ENCODE measurements at places on chromosomes 7 and 10.

- DNase-seq, result no peak
Measured at GRCh38 chr7:50953303-50953702, 170.6 kb upstream of the GRB10 start.

DNA sequence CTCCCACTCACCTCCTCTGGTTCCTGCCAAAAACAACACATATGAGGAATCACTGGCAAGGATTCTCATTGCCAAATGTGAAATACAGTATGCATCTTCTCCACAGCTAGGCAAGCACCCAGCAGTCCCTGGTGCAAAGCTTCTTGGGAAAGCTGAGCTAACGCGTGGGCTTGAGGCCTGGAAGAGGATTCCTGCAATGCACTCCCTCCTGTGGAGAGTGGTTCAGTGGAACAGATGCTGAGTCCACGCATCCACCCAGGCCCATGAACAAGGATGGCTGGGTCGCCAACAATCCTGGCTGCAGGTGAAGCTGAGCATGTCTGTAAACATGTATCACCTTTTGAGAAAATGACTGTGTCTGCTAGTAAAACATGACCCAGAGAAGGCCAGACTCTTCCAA, 113.2 kb upstream of the CHST15 start:
- DNase-seq, result no peak

GRCh38 chr7:8699875-8700624, 266.6 kb downstream of the NXPH1 start:
- no peak for DNase-seq

DNA sequence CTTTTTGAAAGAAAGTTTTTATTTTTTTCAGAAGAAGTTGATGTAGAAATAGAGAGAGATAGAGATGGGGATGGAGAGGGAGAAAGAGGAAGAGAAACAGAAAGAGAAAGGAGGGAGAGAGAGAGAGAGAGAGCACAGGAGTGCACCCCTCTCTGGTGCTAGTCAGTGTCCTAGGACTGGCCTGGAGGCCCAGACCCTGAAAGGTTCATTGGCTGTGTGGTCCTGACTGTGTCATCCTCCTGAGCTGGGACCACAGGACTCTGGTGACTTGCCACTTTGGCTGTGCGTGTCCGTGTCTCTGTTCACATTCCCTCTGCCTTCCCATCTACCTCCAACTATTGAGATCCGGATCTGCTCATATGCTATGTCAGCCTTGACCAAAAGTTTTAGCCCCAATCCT, 62.1 kb upstream of the SHH start:
- DNase-seq, result no peak

DNA sequence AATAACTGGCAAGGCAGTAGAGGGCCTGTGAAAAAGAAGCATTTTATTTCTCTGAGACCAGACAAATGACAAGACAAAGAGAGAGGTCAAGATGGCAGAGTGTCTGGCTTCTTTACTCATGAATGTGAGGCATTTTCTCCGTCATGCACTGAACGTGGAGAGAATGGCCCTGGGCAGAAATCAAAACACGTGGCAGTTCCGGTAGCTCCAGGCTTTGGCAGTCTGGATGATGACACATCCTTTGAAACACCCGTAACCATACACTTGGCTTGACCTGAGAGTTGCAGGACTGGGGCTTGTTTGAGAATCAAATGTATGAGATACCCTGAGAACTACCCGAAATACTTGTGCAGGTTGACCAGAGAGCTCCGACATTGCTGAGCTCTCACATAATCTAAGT, 537.6 kb downstream of the ACTR3B start:
- no peak for DNase-seq

- no peak for DNase-seq
Measured at GRCh38 chr10:695396-695795, 5.9 kb upstream of the DIP2C start.

DNA sequence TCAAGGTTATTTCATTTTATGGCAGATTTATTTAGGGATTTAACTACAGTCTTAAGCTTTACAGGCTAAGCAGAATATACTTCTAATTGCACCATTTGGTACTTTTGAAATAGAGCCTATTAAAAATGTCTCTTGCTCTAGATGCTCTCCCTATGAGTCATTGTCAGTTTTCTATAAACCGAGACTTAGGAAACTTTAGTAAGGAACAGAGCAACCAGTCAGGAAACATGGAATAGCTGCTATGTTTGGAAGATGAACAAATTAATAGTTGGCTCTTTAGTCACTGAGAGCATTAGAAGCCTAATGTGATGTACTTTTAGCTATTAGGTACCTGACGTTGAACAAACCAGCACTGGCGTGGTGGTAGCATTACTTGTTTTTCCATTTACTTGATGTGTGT, 35.3 kb downstream of the INPP5F start:
- DNase-seq, result no peak

- no peak for DNase-seq
Measured at GRCh38 chr7:121604627-121605316, 208.7 kb upstream of the FAM3C start.

DNA sequence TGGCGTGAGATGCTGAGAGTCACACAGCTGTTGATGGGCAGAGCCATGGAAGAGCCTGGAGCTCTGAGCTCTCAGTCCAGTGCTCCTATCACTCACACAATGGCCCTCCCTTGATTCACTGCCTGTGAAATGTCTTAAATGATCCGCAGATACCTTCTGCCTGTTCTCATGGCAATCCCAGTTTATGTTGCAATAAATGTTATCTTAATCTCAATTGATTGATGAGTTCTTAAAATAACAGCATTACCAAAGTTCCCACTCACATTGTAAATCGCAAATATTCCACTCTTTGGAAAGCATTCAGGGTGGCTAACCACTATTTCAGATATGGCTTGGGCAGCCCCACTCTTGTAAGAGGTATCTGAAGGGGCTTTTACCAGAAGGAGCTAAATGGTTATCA, 865.5 kb downstream of the LRMDA start:
- DNase-seq, result no peak

GRCh38 chr7:90402785-90403173, 482 bp upstream of the CLDN12 start:
- DNase-seq, result no peak

DNA sequence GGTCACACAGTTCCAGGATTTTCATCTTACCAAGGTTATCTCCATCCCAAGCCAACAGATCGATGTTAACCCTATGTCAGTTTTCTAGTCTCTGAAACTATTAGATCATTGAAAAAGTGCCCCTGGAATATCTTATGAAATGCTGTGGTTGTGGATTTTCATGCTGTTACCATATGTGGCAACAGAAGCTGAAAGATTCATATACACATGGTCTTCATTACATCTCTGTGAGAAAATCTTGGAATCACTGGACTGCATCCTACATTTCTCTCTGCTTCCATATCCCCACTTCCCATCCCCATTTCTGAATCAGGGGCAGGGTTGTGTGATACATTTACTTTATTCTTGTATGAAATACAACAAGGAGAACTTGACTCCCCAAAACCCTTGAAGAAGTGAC, 146.1 kb downstream of the SLC16A9 start:
- no peak for DNase-seq

DNA sequence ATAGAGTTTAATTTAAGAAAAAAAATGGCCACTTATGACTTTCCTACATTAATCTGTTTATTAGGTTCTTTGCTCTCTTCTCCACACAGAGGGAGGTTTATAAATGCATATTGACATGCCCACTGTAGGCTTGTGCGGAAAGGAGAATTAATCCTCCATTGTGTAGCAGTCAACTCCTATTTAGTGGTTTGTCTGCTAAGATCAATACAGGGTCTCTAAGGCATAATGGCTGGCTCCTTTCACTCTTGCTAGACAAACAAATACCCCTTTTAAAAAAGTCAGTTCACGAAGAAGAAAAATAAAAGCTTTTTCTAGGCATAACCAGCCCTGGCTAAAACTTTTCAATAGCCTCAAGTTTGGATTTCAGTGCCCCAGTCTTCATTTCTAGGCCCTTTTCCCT, 141.6 kb downstream of the TSPAN12 start:
- DNase-seq, result no peak

- DNase-seq, result no peak
Measured at GRCh38 chr7:37441386-37441760, 7.3 kb downstream of the ELMO1 start.

DNA sequence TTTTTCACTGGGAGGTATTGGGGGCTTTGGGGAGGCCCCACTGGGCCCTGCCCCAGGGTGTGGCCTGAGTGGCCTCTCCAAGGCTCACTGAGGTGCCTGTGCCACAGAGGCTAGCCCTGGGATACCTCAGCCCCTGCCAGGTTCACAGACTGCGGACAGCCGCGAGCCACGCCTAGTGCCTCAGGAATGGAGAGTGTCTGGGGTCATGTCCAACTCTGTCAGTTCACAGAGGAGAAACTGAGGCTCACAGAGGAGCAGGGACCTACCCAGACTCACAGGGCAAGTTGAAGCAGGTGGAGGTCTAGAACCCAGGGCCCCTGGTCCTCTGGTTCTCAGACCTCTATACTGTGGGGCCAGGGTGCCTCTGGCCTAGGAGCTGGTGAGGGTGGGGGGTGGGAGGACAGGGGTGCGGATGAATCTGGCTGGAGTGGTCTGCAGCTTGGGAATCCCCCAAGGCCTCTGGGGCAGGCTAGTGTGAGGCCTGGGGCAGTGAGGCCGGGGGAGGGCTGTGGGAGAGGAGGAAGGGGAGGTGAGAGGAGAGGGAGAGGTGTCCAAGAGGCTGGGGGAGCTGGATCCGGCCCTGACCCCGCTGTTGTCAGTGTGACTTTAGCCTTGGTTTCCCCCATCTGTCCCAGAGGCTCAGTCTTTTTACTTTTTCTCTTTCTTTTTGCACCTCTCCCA, 20.0 kb downstream of the NEURL1 start:
- no peak for DNase-seq

DNA sequence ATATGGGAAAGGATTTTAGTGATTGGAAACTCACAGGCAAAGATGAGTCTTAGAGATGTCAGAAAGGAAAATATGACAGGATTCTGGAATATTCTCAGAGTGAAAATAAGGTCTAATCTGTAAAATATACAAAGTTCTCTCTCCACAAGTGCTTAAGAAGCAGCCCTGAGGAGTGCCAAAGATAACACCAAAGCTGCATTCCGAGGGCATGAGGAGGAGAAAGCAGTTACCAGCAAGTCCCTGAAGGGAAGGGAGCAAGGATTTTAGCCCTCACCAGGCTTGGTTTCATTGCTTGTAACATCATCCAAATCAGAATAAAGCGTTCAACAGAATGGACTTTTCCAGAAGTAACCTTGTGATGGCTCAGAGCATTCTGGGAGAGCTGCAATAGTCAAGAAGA, 31.4 kb upstream of the DLX6 start:
- DNase-seq, result no peak

- no peak for DNase-seq
Measured at GRCh38 chr10:119465085-119465484, 77.4 kb downstream of the RGS10 start.

DNA sequence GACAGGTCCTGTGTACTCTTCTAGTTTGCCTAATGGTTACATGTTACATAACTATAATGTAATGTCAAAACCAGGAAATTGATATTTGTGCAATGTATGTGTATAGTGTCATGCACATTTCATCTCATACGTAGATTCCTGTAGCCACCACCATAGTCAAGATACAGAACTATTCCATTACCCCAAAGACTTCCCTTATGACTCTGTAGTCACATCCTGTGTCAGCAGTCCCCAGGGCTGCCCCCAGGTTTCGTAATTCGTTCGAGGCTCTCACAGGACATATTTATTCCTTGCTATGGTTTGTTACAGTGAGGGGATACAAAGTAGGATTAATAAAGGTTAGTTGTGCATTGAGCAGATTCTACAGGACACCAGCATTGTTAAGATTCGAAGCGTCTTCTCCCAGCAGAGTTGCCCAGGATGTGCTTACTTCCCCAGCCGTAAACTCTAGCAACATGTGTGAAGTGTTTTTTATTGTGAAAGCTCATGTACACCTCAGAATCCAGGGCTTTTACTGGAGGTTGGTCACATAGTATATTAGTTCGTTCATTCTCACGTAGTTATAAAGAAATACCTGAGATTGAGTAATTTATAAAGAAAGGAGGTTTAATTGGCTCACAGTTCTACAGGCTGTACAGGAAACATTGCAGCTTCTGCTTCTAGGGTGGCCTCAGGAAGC, 18.6 kb downstream of the RABGEF1 start:
- DNase-seq, result no peak

- no peak for DNase-seq
Measured at GRCh38 chr7:13910805-13911551, 78.5 kb downstream of the ETV1 start.

- no peak for DNase-seq
Measured at GRCh38 chr10:12435348-12435747, 86.0 kb downstream of the CAMK1D start.

GRCh38 chr7:47945261-47946015, 2.8 kb downstream of the PKD1L1 start:
- peak; percentile 63 for DNase-seq

- DNase-seq, result no peak
Measured at GRCh38 chr10:120182431-120182830, 274.6 kb upstream of the PLPP4 start.

GRCh38 chr7:79781716-79782115, 328.2 kb upstream of the MAGI2 start:
- DNase-seq, result no peak

DNA sequence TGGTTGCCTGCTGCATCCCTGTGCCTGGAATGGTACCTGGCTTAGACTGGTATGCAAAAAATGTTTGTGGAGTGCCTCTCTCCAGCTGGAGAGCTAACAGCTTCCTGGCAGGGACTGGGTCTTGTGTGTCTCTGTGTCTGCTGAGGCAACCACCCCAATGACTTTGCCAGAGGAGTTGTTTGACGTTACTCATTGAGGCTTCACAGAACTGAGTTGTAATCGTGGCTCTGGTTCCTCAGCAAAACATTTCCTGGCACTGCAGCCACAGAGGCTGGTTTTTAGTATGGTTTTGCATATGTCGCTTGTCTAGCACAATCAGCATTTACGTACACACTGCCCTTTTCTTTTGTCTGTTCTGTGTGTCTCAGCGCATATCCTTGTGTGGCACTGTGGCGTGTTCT, 7.5 kb downstream of the ZNF282 start:
- no peak for DNase-seq

- no peak for DNase-seq
Measured at GRCh38 chr7:90618876-90619275, 22.8 kb downstream of the CDK14 start.

DNA sequence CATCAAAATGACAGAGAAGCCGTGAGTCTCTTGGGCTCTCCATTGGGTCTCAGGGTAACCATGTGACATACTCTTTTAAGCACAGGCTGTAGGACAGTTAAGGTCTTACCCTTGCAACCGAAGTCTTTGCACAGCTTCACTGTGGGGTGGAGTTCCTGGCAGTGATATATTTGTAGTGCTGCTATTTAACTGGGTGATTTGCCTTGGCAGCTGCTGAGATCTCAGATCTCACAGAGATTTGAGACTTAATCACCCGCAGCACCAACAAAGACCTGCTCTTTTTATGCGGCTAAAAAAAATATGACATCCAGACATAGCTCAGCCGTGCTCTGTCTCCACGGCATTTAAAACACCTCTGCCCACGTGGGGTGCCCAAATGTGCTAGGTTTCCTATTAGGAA, 63.4 kb upstream of the NPTX2 start:
- DNase-seq, result no peak

- no peak for DNase-seq
Measured at GRCh38 chr7:80773787-80774508, 135.5 kb downstream of the CD36 start.

DNA sequence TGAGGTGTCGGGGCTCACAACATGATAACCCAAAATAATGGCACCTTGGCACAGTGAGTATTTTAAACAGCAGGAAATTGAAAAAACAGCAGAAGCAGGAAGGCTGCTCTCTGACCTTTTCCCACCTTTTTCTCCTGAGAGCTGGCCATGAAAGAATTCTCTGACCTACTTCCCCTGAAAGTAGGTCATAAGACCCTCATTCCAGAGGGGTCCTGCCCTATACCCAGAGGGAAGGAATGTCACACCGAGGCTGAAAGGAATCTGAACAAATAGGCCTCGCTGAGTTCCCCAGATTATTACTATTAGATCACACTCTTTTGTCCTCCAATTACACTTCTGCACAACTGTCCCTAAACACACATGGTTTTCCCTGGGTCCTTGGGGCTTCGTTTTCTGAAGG, 18.8 kb downstream of the CPVL start:
- no peak for DNase-seq

All from effector CD8-positive, alpha-beta T cell (primary cell).